ENCODE measurements at places on chromosomes 7 and 10.

- DNase-seq: no peak
Observed at GRCh38 chr7:149774237-149775175, 1.1 kb upstream of the ZNF467 start.

DNA sequence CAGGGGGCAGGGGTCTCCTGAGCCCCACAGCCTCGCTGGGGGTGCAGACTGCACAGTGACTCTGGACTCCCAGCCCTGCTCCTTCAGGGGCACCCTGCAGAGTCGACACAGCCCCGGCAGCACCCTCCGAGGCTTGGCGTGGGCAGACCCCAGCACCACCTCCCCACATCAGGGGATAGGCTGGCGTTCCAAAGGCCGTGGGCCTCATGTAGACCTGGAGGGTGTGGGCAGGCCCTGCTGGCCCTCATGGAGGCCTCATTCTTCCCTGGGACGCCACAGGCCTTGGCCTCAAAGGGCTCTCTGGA, 265.9 kb downstream of the ELFN1 start:
- no peak for DNase-seq

DNA sequence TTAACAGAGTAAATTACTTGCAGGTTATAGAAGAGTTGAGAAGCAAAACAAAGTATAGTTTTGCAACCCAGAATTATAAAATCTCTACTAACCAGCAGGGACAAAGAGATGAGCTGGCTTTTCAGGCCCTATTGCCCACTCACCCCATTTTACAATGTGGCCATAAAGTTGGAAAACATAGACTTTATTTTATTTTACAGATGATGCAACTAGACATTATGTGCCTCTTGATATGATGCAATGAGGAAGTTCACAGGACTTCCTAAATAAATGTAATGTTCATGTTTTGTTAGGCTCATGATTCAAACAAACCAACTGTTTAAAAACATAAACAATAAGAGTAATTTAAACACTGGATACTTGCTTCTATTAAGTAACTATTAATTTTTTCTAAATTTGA, 141.1 kb upstream of the WNT16 start:
- peak; percentile 13 for DNase-seq

- DNase-seq: peak; percentile 21
Observed at GRCh38 chr10:100146875-100147650, 38.8 kb downstream of the ERLIN1 start.

GRCh38 chr7:47430422-47430821, 151.5 kb downstream of the TNS3 start:
- DNase-seq: no peak

- peak; percentile 76 for DNase-seq
Observed at GRCh38 chr10:77386838-77387237, 250.8 kb downstream of the KCNMA1 start.

- no peak for DNase-seq
Observed at GRCh38 chr10:34906067-34906965, 91.2 kb upstream of the PARD3 start.

- no peak for DNase-seq
Observed at GRCh38 chr10:48235501-48235900, 39.0 kb downstream of the FRMPD2 start.

GRCh38 chr10:42960991-42961795, 115.7 kb upstream of the RET start:
- DNase-seq: no peak

- DNase-seq: peak; percentile 24
Observed at GRCh38 chr10:99528494-99529441, 4.0 kb upstream of the NKX2-3 start.

DNA sequence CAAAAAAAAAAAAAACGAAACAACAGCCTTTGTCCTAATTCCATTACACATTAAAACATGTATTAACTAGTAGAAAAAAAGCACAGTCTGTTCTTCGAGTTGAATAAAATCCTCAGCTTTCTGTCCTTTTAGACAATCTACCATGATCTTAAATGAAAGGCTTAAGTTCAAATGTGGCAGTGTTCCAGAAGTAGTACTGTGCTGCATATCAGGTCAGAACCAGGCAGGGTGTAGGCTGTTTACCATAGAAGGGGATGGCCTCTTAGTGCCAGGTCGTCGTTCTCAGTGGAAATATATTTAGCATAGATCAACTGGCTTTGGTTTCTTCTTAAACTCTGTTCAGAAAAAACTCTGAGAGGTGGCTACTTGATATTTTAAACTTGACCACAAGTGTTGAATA, 612.0 kb downstream of the CNTNAP2 start:
- DNase-seq: no peak

DNA sequence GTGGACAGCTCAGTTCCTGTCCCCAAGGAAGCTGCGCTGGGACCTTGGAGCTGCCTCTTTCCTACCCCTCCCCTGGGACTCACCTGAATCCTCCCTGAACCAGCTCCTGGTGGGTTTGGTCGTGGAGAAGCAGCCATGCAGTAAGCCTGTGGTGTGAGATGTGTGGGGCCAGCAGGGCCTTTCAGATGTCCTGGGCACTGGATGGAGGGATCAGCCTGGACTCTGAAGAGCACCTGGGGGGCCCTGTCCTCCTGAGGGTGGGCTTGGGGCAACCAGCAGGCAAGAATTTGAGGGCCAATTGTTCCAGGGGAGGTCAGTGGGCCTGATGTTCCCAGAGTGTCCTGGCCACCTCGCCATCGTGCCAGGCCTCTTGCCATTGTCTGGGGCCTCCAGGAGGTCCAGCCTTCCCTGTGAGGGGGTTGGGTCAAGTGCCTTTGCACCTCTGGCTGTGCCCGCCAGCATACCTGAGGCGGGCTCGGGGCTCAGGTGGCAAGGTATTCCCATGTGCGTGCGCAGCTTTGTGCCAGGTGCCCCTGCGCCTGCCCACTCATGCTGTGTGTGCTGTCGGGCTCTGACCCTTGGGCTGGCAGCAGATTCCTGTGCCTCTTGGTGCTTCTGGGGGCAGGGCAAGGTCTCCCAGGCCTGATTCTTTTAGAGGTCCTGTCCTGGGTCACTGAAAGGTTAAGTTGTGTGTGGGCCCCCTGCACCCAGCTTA, 7.3 kb downstream of the TRIM8 start:
- DNase-seq: no peak

DNA sequence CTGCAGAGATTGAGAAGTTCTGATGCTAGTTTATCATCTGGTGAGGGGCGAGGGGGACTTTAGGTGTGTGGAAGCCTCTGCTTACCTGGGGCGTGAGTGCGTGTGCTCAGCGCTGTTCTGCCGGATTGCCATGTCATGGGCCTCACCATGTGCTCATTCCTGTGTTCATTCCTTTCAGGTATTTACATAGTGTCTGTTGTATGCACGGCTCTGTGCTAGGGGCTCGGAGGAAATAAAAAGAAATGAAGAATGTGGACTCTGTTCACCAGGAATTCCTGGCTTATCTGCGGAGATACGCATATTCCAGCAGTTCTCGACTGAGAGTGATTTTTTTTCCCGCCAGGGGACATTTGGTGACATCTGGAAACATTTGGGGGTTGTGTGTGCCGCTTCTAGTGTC, 152.0 kb downstream of the CAMK1D start:
- DNase-seq: no peak

GRCh38 chr7:36600869-36601530, 123.3 kb downstream of the AOAH start:
- DNase-seq: peak; percentile 21

DNA sequence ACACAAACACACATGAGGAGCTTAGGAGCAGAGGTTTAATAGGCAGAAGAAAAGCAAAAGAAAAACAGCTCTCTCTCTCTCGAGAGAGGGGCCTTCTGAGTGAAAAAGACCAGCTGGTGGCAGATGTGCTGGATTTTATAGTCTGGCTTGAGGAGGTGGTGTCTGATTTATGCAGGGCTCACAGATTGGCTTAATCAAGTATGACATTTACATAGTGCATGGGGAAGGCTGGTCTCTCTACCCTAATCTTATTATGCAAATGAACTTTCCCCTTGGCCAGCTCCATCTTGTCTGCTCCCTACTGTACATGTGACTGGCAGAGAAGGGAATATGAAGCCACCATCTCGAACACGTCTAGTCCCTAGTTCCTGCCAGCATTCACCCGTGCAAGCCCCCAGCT, 219.5 kb upstream of the ZNF804B start:
- DNase-seq: no peak

DNA sequence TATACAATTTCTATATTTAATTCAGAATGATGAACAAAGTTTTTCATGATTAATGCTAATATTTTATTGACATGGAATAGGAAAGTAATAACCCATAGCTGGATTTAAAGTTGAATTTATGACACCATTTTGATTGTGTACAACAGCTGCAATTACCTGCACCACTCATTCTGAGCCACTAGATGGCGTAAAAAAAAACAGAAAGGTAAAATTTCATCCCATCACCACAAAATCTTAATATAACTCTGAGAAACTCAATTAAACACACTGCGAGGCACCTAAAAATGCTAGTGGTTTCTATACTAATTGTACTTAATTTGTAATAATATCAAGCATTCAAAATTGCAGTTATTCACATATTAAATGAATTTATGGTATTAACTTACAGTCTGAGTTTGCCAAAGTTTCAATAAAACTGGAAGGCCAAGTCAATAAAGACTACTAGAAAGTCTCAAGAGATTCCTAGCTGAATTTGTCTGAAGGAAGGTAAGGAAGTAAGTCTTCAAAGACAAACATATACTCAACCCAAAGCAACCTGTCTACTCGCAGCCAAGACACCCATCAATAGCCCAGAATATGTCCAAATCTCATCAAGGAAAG, 182.5 kb downstream of the SKAP2 start:
- peak; percentile 38 for DNase-seq

GRCh38 chr10:129816656-129817045, 147.4 kb downstream of the EBF3 start:
- DNase-seq: no peak

DNA sequence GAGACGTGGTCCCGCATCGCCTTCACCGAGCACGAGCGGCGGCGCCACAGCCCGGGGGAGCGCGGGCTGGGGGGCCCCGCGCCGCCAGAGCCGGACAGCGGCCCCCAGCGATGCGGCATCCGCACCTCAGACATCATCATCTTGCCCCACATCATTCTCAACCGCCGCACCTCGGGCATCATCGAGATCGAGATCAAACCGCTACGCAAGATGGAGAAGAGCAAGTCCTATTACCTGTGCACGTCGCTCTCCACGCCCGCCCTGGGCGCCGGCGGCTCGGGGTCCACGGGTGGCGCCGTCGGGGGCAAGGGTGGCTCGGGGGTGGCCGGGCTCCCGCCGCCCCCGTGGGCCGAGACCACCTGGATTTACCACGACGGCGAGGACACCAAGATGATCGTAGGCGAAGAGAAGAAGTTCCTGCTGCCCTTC, 737 bp downstream of the CNNM2 start:
- peak; percentile 31 for DNase-seq

- DNase-seq: no peak
Observed at GRCh38 chr10:48900371-48900801, 39.3 kb downstream of the LRRC18 start.

DNA sequence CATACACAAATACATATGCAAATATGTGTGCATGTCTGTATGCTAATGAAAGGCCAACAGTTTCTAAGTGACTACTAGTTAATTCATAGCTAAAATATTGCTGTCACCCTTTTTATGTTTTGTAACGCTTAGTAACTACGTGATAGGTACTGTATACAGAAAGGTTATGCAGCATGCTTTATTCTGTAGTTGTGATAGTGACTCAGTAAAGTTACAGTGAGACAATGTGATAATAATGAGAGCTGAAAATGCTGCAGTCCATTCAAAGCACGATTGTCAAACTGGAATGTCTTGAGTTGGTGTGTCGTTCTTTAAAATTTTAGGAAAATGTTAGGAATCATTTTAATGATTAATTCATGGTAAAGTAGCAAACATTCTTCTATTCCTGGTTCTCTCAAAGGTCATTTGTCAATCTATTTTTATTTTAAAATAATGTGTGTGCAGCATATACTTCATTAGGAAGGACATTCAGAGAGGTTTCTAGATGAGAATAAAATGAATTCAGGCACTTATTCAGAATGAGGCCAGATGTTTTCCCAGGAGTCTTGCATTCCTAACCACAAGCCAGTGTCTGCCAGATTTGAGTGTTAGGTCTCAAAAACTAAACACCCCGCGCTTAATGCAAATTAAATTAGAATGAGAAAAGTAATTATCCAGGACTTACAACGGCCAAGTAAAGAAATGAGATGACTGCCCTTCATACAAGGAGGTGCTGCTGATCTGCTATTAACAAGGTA, 408.8 kb upstream of the FZD8 start:
- DNase-seq: no peak

- DNase-seq: no peak
Observed at GRCh38 chr7:156255635-156256034, 384.9 kb upstream of the RNF32 start.

- DNase-seq: no peak
Observed at GRCh38 chr7:100914208-100914878, 18.7 kb upstream of the ACHE start.

- peak; percentile 73 for DNase-seq
Observed at GRCh38 chr10:31288001-31288400, 31.0 kb upstream of the ZEB1 start.

DNA sequence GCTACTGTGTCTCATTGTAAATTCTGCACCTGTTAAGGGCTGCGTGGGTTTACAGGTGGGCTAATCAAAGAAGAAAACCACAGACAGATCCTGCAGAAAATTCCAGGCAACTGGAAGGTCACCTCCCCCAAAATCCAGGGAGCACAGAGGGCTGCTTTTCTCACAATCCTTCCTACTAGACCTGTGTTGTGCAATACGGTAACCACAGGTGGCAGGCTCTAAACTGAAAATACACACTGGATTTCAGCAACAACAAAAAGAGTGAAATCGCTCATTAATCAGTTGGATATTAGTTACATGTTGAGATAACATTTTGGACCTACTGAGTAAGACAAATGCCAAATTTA, 83.2 kb downstream of the SLC16A9 start:
- no peak for DNase-seq

All from EH (cell line).